ENCODE measurements at places on chromosomes 3 and 15.
A peak's percentile ranks its signal among the peaks of the same experiment; 100 is the strongest.

DNA sequence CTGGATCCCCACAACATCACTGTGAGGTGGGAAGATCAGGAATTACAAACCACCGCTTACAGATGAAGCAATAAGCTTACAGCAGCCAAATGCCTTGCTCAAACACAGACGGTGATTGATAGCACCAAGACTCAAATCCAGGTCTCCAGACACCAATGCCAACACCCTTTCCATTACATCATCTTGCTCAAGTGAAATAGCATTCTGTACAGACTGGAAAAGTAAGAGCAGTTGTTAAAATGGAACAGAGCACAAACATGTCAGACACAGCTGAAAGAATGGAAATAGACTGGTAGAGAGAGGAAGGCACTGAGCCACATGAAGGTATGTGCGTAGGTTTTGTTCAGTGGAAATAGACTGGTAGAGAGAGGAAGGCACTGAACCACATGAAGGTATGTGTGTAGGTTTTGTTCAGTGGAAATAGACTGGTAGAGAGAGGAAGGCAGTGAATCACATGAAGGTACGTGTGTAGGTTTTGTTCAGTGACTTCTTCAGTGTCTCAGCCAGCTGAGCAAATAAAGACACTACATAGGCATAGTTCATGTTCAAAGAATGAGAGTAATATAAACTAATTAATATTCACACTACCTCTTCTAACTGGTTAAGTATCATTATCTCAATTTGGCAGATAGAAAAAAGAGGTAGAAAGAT is 15.6 kb downstream of the CLDN1 start:
- no peak for DNase-seq

DNA sequence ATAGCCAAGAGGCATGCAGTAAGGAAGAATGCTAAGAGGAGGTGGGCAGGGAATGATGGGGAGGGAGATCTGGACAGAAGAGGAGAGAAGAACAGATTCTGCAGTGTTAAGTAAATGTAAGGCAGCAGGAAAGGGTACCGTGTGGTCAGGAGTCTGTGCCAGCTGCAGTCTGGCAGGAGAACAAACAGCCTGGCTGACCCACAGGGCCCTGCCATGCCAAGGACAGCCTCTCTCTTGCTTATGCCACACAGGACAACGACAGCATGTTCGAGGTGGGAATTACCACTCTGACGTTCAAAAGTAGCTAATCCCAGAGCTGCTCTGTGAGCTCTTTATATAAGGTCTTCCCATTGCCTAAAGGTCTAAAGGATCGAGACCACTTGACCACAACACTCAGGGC is 31.3 kb downstream of the DAPK2 start:
- no peak for DNase-seq

DNA sequence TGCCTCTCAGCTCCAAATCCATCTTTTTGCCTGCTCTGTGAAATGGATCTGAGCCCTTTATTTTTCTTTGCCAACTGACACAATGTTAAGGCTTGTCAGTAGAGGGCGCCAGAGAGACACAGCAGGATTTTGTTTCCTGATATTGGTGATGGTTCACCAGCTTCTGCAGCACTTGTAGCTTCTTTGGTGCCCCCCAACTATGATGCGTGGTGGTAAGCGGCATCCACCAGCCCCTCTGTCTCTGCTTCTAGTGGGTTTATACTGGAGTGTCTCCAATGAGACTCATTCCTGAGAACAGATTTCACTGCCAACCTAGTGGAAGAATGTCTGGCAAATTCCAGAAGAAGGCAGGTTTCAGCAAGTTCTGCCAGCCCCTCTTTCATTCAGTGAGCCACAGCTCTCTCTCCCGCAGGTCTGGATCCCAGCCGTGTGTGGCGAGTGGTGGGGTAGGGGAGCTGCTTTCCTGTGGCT is 471.9 kb upstream of the FRG2C start:
- peak; percentile 37 for DNase-seq

- no peak for DNase-seq
Observed at GRCh38 chr3:57826245-57826951, 70.3 kb downstream of the SLMAP start.

DNA sequence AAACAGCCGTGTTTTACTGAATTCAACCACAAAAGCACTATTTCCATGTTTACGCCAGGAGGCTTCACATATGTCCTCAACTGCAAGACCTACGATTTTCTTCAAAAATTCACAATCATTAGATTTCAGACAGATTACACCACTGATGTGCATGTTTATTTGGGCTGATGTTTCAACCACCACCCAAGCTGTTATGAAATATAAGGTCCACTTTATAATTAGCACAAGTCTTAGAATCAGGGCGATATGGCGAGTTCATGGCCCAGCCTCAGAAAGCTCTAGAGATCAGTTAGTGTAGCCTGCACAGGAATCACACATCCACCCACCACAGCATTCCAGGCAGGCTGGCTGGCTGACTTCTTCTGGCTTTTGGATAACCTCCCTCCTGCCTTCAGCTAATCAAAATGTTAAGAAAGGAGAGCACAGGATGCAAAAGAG is 15.4 kb downstream of the SH3BP5 start:
- no peak for DNase-seq

GRCh38 chr3:119428538-119428937 is 34.9 kb downstream of the TMEM39A start:
- peak; percentile 25 for DNase-seq

- DNase-seq = no peak
Observed at GRCh38 chr3:4722103-4722502, 229.0 kb downstream of the ITPR1 start.

DNA sequence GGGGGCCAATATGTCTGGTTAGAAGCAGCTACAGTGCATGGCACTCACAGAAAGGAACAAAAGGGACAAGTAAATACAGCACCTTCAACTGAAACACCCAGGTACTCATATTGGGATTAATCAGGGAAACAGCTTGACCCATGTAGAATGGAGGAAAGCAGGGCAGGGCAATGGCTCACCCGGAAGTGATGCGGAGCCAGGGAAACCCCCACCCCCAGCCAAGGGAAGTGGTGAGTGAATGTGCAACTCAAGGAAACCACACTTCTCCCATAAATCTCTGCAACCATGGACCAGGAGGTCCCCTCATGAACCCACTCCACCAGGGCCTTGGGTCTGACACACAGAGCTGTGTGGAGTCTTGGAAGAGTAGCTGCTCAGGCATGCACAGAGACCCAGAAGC is 117.1 kb downstream of the MTHFS start:
- DNase-seq = no peak

DNA sequence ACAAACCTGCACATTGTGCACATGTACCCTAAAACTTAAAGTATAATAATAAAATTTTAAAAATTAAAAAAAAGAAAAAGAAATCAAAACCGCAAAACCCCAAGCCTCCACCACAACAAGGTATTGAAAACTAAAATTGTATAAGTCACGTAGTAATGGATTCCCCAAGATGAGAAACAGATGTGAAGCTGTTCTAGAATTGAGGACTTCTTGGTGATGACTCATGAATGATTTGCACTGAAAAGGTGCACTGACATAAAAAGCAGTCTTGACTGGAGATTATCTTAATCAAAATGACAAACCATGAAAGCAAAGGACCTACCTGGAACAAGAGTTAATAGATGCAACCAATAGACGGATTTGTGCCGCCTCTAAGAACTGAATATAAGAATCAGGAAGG is 225.8 kb downstream of the MYRIP start:
- DNase-seq = no peak

- DNase-seq = no peak
Observed at GRCh38 chr3:64454179-64454578, 228.9 kb upstream of the PRICKLE2 start.

DNA sequence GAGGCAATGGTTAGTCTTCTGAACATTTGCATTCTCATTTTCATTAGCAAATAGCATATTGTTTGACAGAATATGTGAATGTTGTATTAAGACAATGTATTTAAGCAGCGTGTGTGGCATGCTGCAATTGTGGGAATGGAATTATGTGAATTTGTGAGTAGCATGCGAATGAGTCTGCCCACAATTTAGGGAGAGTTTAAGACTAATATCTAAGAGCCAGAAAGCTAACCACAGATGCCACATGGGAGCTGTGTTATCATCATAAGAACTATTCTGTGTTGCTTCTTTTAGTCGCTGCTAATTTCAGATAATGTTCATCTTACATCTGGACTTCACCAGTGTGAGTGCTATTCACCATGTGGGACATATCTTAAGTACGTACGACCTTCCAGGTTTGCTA is 494.5 kb downstream of the RBMS3 start:
- DNase-seq = no peak

GRCh38 chr3:107992976-107993684 is 97.7 kb downstream of the CD47 start:
- DNase-seq = no peak

DNA sequence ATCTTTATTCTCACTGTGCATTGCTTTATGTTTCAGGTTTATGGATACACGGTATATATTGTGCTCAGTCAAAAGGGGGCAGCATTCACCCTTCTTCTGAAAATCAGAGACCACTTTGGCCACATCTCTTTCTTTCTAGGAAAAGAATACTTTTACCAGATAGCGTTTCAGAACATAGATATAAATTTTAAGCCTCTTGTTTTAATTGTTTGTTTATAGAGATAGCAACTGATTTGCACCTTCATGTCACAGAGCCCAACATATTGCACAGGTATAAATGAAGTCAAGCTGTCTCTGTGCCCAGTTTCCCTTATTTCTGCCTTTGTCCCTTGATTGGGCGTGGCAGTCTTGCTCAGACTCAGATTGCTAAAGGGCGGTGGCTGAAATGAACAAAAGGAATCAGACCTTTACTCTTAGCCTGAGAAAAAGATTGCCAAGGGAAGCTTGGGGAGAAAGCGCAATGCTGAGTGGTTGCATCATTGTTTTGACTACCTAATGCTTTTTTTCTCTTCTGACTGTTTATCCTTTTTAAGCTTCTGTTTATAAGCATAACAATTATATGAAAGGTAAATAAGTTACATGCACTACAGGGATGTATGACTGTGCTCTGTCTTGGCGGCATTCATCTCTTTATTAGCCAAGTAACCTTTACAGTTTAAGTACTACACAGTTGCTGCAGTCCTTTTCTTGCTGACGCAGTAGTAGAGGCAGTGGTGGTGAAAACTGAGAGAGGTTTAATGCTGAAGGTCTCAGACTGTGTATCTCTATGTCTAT is 70.8 kb upstream of the ZBTB20 start:
- DNase-seq = no peak

GRCh38 chr15:89654301-89654761 is 936 bp downstream of the KIF7 start:
- DNase-seq = no peak

- DNase-seq = no peak
Observed at GRCh38 chr15:73910522-73911303, 15.5 kb upstream of the LOXL1 start.

DNA sequence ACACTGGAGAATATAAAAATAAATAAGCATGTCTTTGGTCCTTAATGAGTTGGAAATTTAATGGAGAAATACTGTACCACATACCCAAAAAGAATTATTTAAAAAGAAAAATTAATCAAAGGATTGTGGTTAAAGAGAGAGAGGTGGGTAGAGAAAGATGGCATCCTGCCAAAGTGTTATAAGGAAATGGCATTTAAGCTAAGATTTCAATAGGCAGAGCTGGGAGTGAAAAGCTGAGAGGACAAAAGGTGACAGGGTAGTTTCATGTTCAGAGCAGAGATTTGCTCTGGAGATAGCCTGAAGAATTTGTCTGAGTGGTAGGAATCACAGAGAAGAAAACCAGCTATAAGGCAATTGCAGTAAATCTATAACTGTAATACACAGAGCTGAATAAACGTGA is 181.0 kb downstream of the SI start:
- no peak for DNase-seq

- DNase-seq = no peak
Observed at GRCh38 chr3:171825222-171825828, 15.0 kb upstream of the PLD1 start.

GRCh38 chr15:101368861-101369642 is 74.0 kb upstream of the SNRPA1 start:
- DNase-seq = no peak

DNA sequence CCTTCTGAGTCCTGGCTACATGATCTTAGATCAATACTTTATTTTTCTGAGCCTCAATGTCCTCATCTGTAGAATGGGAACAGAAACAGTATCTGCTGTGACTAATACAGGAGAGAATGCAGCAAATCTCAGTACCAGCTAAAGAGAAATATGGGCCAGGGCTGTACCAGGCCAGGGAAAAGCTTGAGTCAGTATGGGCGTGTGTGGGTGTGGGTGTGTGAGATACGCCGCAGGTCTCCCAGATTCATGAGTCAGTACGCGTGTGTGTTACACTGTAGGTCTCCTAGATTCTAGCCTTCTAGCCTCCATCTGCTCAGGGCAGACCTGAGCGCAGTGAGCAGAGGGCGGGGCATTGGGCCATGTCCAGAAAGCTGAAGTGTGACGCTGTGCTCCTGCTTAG is 15.2 kb downstream of the GNAI2 start:
- no peak for DNase-seq

DNA sequence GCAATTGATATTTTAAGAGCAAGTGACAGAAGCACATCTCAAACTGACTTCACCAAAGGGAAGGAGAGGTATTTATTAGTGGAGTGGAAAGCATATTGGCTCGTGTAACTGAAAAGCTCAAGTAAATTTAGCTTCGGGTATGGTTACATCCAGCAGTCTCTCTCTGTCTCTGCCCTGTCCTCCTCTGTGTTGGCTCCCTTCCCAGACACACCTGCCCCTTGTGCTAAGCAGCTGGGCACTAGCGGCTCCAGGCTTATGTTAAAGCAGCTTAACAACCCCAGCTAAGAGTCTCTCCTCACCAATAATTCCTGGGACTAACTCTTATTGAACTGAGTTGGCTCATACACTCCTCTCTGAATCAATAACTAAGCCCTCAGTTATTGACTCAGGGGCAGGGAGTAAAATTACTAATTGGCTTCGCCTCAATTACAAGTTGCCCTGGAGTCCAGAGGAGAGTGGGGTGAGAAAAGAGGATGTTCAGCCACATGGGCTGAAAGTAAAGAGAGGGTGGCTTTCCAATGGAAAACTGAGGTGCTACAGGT is 12.8 kb upstream of the SH3BP5 start:
- no peak for DNase-seq

DNA sequence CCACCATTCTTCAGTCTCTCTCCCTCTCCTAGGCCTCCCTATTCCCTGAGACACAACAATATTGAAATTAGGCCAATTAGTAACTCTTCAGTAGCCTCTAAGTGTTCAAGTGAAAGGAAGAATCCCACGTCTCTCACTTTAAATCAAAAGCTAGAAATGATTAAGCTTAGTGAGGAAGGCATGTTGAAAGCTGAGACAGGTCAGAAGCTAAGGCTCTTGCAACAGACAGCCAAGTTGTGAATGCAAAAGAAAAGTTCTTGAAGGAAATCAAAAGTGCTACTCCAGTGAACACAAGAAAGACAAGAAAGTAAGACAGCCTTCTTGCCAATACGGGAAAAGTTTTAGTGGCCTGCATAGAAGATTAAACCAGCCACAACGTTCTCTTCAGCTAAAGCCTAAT is 41.3 kb downstream of the PPM1L start:
- no peak for DNase-seq

GRCh38 chr3:192063570-192063969 is 602.6 kb downstream of the PYDC2 start:
- DNase-seq = peak; percentile 29
